Mesothelial cell of epicardium (in vitro differentiated cells): ENCODE measurements at places on chromosomes 12 and 14. TPM values are rescaled to one million over a fixed set of nuclear protein-coding genes. Genes with fewer than 3 reads are reported as not detected.

Gene LRRC43
- total RNA-seq, result 3.9 to 6.6 TPM (median 4.9 TPM) in 3 replicates

Gene RNF212B
- not detected in 3 replicates for total RNA-seq

Gene GPR84
- 0.18 to 0.32 TPM (median 0.24 TPM) in 3 replicates for total RNA-seq

GRCh38 chr12:125114365-125115141 is 49.3 kb downstream of the AACS start:
- DNase-seq, result no peak
- no peaks in the 10 kb centered on the region for H3K27me3 ChIP-seq
- H3K4me1 ChIP-seq, result peaks cover 7% of the 10 kb centered on the region
- peaks cover 50% of the 10 kb centered on the region for H3K36me3 ChIP-seq
- H3K27ac ChIP-seq, result no peak overlapping the region

DNA sequence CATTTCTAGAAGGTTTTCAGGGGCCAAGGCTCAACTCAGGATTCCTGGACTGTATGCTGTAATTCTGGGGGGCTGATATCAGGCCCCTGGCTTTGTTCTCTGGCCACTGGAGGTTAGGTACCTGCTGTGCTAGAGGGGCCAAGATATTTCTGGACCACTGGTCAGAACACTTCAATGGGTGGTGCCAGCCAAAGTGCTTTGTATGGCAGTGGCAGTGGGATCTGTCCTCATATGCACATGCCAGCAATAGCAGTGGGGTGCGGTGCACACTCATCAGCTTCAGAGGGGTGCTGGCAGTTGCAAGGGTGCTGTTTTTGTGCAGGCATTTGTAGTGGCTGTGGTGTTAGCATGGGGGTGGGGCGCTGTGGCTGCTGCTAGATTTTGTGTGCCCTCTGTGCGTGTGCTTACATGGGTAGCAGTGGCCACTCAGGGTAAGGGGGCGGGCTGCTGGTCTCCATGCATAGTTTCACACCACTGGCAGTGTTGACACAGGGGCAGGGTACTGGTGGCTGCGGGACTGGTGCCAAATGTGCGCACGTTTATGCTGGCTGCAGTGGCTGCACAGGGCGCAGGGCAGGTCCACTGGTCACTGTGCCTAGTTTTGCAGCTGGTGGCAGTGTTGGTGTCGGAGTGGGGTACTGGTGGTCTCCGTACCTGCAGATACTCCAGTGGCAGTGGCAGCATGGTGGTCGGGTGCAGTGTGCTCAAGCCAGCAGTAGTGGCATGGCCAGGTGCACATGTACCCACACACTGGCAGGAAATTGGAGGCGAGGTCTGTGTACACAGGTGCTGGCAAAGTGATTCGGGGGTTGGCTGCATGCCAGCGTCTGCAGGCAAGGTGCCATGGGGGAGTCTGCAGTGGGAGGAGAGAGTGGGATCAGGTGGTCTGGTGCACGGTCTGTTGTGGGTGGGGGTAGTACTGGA is 12.6 kb downstream of the NOPCHAP1 start:
- H3K27me3 ChIP-seq, result no peaks in the 10 kb centered on the region
- H3K36me3 ChIP-seq, result peaks cover 65% of the 10 kb centered on the region
- no peak overlapping the region for H3K27ac ChIP-seq
- H3K4me1 ChIP-seq, result peaks cover 2% of the 10 kb centered on the region
- H3K4me3 ChIP-seq, result no peak overlapping the region
- no peak for DNase-seq
